NB4 (cell line): ENCODE measurements at places on chromosomes 1 and 21.

GRCh38 chr1:8122477-8123407 lies 96.6 kb upstream of the ERRFI1 start:
- no peak for DNase-seq

GRCh38 chr1:54885807-54886723 lies 930 bp downstream of the DHCR24 start:
- no peak for DNase-seq

DNA sequence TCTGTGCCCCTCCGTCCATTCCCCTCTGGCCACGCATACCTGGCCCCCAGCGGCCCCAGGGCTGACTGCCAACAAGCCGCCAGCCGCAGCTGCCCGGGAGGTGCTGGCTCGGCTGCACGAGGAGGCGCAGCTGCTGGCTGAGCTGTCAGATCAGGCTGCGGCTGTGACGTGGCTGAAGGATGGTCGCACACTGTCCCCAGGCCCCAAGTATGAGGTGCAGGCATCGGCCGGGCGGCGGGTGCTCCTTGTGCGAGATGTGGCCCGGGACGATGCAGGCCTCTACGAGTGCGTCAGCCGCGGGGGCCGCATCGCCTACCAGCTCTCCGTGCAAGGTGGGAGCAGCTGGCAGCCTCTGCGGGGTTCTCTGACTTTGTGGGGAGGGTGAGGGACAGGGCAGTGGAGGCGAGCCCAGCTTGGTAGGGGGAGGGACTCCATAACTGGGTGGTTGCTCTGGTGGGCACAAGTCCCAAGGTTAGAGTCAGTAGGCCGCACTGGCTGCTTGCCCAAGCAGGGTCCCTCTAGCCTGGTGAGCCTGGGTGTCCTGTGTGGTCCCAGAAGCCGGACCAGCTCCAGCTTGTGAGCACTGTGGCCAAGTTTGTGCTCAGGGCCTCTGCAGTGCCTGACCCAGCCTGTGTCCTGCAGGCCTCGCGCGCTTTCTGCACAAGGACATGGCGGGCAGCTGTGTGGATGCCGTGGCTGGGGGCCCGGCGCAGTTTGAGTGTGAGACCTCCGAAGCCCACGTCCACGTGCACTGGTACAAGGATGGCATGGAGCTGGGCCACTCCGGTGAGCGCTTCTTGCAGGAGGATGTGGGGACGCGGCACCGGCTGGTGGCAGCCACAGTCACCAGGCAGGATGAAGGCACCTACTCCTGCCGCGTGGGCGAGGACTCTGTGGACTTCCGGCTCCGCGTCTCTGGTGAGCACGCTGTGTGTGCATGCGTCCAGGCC lies 8.8 kb downstream of the OBSCN start:
- no peak for DNase-seq

DNA sequence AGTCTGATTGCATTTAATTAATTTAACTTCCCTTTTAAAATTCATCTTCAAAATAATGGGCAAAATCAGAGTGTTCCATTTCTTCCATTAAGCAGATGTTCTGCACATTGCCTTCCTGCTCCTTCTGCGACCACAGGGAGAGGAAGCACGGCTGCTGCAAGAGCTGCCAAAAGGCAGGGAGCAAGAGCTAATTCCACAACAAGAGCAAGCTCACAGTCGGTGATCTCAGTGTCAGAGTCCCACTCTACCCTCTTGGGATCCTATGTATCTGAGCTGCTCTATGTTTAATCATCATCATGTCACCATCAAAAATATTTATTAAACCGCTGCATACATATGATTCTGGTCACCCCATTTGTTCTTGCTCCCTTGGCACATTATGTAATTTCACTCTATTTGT lies 255.3 kb upstream of the CAMK1G start:
- no peak for DNase-seq

DNA sequence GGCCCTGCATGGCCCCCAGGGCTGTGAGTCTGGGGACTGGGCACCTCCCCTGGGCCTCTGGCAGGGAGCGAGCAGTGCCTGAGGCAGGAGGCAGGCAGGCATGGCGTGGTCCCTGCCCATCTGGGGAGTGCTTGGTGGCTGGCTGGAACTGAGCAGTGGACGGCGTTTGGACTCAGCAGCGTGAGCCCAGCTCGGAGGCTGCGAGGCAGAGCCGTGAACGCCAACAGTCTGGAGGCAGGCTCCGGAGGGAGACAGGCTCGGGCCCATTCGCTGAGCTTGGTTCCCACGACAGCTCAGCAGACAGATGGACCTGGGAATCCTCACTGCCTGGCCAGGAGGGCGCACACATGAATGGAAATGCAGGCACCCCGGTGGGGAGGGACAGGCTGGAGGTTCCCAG lies 160.7 kb upstream of the POU3F1 start:
- DNase-seq = no peak
